ENCODE measurements at places on chromosomes 1 and 21.

GRCh38 chr1:158257888-158258287, 3.7 kb downstream of the CD1A start:
- no peak for DNase-seq

- no peak for DNase-seq
Measured at GRCh38 chr1:165895451-165895871, 68.0 kb downstream of the UCK2 start.

GRCh38 chr1:201565024-201565730, 26.2 kb downstream of the NAV1 start:
- no peak for DNase-seq

DNA sequence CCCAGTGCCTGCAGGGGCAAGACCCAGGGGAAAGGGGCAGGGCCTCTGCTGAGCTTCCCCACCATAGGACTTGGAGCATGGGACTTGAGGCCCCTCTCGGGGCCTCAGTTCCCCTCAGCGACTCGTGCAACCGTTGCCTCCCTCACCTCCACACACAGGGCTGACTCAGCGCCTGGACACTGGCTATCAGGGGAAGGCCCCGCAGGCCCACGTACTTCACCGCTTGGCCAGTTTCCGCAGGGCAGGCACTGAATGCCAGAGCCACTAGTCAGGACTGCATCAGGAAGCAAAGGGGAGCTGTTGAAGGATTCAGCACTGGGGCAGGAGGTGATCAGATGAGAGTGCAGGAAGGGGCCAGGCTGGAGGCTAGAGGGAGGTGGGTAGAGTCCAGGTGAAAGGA, 15.5 kb upstream of the FAM131C start:
- no peak for DNase-seq

DNA sequence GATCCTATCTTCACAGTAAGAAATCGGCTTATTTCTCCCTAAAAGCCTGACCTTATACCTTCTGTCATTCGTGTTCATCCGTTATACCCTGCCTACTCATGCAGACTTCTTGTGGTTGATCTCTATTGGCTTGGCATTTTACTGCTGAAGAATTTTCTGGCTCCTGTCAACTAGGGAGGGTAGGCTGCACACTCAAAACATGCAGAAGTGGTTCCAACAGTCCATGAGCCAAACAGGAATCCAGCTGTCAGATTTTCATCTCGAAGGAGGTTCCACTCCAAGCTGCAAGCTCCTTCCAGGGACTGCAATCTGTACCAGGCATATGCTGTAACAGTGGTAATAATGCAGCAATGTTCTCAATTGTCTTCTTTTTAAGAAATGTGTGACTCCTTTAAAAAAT, 10.1 kb downstream of the DNAJC11 start:
- DNase-seq = no peak

GRCh38 chr21:44370786-44371410, 17.5 kb downstream of the TRPM2 start:
- no peak for DNase-seq

DNA sequence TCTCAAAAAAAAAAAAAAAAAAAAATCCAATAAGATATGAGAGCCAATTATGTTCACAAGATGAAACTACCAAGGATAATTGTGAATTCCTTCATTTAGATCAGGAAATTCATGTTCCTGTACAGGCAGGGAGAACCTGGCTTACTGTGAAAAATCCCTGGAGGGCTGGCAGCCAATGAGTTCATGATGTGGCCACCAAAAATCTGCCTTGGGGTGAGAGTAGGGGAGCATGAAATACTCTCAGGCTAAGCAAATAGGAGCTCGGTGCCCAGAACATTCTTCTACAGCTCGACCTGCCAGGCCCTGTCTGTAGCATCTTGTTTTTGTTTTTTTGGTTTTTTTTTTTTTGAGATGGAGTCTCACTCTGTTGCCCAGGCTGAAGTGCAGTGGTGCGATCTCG, 50.1 kb downstream of the PIK3CD start:
- DNase-seq = no peak

DNA sequence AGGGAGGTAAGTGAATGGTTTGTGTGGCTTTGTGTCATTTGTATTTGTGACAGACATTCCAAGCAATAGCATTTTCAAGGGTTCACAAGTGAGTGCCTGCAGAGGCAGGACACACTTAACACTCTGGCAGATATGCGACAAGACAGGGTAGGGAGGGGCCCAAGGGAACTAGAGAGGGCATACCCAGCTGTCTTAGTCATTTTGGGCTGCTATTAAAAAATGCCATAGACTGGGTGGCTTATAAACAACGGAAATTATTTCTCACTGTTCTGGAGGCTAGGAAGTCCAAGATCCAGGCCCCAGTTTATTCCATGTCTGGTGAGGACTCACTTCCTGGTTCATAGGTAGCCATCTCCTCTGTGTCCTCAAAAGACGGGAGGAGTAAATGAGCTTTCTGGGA, 137.4 kb downstream of the FGGY start:
- no peak for DNase-seq

GRCh38 chr1:89607156-89607555, 25.8 kb upstream of the LRRC8C start:
- DNase-seq = no peak

GRCh38 chr1:216884614-216885229, 161.5 kb upstream of the ESRRG start:
- no peak for DNase-seq

DNA sequence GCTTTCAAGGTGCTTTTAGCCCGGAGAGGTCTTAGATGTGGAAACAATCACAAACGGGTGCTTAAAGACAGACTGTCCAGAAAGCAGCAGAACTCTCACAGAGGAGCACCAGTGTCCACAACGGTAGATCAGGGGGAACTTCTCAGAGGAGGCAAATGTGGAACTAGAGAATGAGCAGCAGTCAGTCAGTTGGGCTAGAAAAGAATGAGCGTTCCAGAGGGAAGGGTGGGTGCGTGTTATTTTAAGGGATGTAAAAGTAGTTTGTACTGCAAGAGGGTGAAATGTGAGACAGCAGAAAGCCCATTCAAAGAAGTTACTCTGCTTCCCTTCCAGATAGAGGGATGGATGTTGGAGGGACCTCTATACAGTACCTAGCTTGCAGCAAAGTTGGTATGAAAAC, 30.9 kb downstream of the RGS5 start:
- DNase-seq = no peak
